ENCODE measurements at places on chromosomes 1 and 21.

GRCh38 chr1:168136709-168137514 lies at the start of gene GPR161:
GPR161 (minus strand) TSS chr1:168136930; CDS start chr1:168104850, 32,080 bp downstream.
- peak; percentile 30 for DNase-seq

DNA sequence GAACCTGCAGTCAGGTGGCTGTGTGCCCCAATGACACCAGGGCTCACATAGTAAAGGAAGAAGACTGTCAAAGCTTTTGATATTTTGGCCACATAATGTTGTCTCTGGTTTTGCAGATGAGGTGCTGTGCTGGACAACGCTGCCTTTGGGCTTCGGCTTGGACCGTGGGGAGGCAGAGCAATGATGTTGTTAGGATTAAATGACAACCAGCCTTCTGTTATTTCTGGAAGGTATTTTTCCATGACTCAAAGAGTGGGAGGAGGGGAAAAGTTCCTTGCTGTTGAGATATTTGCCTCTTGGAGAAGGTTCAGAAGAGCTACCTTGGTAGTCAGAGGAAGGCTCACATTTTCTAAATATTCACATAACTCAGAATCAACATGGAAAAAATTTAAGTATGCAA lies 187.3 kb upstream of the GALNT2 start:
- no peak for DNase-seq

- no peak for DNase-seq
These were observed 49.4 kb downstream of the WDR4 start for GRCh38 chr21:42829954-42830353.

DNA sequence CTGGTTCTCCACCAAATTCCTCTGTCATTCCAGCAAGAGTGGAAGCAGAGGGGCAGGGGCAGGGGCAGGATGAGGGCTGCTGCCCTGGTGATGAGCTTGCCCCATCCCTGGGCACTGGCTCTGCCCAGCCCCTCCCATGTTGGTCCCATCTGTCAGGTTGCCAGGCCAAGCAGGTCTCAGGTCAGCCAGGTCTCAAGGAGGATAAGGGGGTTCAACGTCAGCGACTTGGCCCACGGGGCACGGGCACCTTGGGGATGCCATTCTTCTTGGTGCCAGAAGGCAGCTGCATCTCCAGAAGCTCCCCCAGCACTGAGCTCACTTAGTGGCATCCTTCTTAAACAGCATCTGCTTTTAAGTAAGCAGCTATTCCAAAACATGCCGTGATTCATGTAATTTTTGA lies 133.1 kb downstream of the AJAP1 start:
- no peak for DNase-seq

DNA sequence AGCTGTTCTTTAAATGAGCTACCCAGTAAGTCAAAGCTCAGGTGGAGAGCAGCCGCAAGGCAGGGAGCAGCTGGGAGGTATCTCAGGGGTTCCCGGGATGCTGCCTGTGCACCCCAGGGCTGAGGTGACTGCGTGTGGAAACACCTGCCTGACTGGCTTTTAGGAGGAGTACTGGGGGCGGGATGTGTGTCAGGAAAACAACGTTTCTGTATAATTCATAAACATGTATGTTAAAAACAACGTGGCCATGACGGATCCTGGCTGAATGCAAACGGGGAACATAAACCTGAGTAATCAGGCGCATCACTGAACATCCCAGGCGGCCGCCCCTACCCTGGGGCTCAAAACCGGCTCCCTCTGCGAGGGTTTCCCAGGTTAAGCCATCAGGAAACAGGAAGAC lies 1.5 kb downstream of the C1orf159 start:
- DNase-seq: no peak

Data from NCI-H510A (cell line).